CD4-positive, alpha-beta T cell treated with Interleukin-17A for 1 hour (primary cell): ENCODE measurements at places on chromosomes 3 and 15.
A peak's percentile ranks its signal among the peaks of the same experiment; 100 is the strongest.

- no peak for DNase-seq
These were observed 29.4 kb downstream of the RNU5B-1 start for GRCh38 chr15:65333856-65334255.

DNA sequence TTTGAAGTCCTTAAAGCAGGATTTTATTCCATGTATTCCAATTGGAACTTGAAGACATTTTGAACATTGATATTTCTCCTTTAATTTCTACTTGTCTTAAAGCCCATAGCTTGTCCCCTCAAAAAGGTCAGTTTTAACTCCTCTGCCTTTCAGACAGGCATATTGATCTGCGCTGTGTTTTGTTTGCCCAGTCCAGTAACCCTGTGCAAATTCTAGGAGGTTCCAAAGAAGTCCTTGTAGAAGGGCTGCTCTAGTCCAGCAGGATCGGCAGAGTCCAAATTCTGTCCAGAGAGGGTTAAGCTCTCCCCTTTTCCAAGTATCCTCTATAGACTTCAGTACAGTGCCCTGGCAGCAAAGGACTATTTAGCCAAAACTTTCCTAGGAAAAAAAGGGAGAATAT, 105.6 kb upstream of the MANF start:
- no peak for DNase-seq

DNA sequence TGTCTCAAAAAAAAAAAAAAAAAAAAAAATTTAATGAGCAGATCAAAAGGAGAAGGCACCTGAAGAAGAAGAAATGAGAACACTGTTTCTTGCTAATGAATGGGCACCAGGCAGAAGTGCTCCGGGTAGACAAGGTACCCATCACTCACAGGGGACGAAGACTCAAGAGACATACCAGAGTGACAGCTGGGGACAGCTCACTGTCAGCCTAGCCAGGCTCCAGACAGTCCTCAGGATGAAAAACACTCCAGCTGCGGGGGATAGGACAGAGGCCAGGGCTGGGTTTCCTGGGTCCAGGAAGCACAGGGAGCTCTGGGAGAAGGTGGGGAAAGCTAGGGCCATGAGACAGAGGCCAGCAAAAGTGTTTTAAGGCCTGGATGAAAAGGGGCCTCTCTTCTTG, 48.5 kb upstream of the PARL start:
- DNase-seq: no peak

GRCh38 chr3:45981346-45982074, 14.1 kb downstream of the FYCO1 start:
- no peak for DNase-seq

DNA sequence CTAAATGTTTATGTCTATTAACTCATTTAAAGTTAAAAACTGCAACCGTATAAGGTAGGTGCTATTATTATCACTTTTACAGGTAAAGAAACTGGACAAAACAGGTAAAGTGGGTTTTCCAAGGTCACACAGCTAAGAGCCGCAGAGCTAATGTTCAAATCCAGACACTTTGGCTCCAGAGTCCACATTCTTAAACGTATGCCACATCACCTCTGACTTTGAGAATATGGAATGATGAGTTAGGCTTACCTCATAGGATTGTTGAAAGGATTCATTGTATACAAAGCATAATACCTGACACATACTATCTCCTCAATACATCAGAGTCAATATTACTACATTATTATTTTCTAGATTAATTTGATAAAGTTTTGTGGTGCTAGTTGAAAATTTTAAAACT, 240.9 kb upstream of the STT3B start:
- no peak for DNase-seq

- no peak for DNase-seq
These were observed 280.8 kb upstream of the UBE2E2 start for GRCh38 chr3:22922317-22922716.

- no peak for DNase-seq
These were observed 36.7 kb upstream of the MFGE8 start for GRCh38 chr15:88949734-88950400.

GRCh38 chr3:127200086-127200691, 7.3 kb downstream of the PRR23E start:
- no peak for DNase-seq

- DNase-seq: no peak
These were observed 298.2 kb downstream of the UBE2E2 start for GRCh38 chr3:23501201-23501802.

DNA sequence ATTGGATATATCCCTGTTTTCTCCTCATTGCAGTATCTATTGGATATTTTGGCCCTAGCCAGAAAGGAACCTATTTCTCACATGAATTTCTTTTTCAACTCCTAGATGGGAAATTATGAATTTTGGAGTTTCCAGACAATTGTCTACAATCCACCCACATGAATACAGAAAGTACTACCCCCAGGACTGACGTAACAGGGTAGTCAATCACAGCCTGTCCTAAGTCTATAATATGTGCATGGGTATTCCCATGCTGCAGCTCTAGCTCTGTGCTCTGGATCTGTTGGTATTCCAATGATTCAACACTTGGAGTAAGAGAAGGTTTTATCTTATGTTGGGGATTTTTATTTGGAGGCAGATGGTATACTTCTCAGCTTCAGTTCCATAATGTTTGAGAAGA, 393.1 kb upstream of the ARRDC4 start:
- DNase-seq: no peak

DNA sequence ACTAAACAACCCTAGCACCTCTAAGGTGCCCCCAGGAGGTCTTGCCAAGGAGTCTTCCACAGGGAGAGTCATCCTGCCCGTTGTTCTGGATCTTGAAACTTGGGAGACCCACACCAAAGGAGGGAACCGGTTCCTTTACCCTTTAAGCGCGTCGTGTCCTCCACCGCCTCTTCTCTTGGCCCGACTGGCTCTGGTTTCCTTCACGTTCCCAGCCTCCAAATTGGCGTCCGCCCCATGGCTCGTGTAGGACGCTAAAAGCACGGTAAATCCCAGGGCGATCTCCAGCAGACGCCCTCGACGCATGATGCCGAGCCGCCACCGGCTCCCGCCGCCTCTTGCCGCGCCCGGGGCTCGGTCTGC, 1.1 kb downstream of the FBN1 start:
- DNase-seq: no peak

GRCh38 chr3:13112521-13113345, 39.5 kb upstream of the IQSEC1 start:
- DNase-seq: no peak

- no peak for DNase-seq
These were observed 76.2 kb downstream of the MB21D2 start for GRCh38 chr3:192841428-192841827.

DNA sequence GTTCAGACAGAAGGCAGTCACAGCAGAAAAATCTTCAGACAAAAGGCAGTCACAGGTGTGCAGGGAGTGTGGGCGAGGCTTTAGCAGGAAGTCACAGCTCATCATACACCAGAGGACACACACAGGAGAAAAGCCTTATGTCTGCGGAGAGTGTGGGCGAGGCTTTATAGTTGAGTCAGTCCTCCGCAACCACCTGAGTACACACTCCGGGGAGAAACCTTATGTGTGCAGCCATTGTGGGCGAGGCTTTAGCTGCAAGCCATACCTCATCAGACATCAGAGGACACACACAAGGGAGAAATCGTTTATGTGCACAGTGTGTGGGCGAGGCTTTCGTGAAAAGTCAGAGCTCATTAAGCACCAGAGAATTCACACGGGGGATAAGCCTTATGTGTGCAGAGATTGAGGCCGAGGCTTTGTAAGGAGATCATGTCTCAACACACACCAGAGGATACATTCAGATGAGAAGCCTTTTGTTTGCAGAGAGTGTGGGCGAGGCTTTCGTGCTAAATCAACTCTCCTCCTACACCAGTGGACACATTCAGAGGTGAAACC, 27.6 kb downstream of the ZNF589 start:
- DNase-seq: peak; percentile 80

DNA sequence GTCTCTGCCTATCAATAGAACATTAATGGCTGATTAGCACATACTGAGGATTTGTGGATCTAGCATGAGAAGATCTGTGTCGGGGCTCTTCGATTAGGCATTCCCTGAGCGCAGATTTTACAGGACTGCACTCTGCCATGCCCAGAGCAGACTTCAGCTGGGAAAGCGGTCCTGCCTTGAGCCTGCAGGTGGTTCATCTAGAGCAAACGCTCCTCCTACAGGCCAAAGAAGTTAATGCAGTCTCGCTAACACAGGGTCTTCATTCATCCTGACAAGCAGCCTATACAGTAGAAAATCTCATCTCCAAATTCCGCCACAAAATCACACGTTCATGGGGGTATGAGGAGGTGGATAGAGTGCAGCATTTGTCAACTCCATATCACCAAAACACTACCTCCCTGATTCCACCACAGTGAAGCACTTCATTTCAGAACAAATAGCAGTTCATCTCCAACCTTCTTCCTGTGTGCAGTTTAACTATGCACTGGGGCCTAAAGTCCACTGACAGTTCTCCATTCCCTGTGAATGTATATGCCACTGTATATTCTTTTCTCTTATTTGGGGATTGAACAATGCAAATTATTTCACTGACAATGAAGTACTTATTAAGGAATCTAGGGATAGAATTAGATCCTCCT, 405.8 kb downstream of the IGSF11 start:
- DNase-seq: peak; percentile 1

DNA sequence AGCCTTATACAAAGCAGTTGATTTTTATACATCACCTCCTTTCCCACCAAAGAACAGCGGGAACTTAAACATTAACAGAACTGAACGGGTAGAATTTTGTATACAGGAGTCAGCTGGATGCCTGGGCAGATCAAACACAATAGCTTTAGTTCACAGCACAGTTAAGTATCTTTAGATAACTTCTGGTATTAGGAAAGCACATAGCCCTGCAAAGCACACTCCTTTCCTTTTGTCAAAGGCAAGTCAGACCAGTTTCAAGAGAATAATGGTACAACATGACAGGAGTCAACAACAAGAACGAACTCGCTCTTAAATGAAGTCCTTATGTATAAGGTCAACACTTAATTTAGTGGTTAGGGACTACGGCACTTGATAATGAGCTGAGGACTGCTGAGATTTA, 26.3 kb downstream of the ABCC5 start:
- no peak for DNase-seq

- peak; percentile 87 for DNase-seq
These were observed 62.1 kb downstream of the CAPN7 start for GRCh38 chr3:15268033-15268631.

GRCh38 chr15:38707802-38708671, 143.4 kb upstream of the RASGRP1 start:
- peak; percentile 66 for DNase-seq

GRCh38 chr3:149640976-149641728, 16.7 kb downstream of the WWTR1 start:
- no peak for DNase-seq

GRCh38 chr15:94263341-94264273, 32.2 kb downstream of the MCTP2 start:
- no peak for DNase-seq
